ENCODE measurements at places on chromosomes 1 and 21.
A peak's percentile ranks its signal among the peaks of the same experiment; 100 is the strongest.

DNA sequence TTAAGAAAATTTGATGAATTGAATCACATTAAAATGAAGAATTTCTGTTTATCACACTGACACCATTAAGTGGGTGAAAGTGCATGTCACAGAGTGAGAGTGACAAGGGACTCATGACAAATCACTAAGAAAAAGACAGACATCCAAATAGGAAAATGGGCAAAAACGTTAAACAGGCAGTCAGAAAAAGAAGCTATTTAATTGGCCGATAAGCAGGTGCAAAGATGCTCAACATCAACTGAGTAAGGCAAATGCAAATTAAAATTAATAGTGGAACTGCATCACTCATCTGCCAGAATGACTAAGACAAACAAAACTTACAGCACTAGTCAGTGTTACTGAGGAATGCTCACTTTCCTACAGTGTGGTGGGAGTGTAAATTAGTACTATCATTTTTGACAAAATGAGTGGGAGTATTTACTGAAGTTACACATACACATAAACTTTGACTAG is 39.2 kb upstream of the RUNX1 start:
- DNase-seq: no peak

GRCh38 chr1:69862906-69863305 is 295.2 kb downstream of the LRRC7 start:
- DNase-seq: no peak

DNA sequence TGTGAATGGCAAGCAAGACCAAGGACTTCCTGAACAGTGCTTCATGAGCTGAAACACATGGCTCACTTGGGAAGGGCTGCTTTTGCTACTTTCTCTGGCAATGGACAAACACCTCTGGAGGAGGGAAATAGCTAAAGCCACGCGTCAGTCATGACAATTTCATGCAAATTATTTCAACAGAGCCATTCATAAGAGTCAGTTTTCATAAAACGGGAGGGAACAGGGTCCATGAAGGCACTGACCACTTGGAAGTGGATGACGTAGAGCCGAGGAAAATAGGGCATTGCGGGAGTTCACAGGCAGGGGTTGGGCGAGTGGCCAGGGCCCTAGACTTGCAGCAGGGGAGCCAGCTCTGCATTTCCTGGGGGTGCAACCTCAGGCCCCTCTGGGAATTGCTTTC is 43.9 kb downstream of the SDC3 start:
- DNase-seq: no peak

DNA sequence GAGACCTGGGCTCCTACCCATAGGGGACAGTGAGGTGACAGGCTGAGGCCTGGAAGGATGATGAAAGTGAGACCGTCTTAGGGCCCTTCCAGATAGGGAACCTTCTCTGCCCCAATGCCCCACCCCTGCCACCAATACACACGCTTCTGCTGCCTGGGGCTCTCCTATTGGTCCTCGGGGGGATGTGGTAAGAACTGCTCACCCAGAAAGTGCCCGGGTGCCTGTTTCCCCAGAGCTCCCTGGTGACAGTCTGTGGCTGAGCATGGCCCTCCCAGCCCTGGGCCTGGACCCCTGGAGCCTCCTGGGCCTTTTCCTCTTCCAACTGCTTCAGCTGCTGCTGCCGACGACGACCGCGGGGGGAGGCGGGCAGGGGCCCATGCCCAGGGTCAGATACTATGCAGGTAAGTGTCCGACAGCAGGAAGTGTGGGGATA is 948 bp downstream of the SEMA4A start:
- no peak for DNase-seq

- DNase-seq: peak; percentile 86
These were observed 5.4 kb downstream of the PLA2G2E start for GRCh38 chr1:19918057-19918456.

GRCh38 chr1:28494737-28495136 is 11.1 kb upstream of the RCC1 start:
- DNase-seq: no peak

GRCh38 chr1:33392639-33393038 is 38.3 kb downstream of the PHC2 start:
- peak; percentile 92 for DNase-seq

DNA sequence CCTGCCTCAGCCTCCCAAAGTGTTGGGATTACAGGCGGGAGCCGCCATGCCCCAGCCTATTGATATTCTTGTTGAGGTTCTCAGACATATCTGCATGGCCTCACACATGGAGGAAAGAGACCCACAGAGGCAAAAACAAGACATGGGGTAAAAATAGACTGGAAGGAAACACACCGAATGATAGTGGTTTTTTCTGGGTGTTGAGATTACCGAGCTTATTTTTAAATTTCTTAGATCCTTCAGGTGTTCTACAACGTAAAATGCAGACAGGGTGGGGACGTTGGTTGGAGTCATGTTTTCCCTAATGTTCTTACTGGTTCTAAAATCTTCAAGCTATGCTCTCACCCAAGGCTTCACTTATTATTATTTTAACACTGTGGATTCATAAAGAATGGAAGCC is 23.9 kb upstream of the RUNX3 start:
- no peak for DNase-seq

DNA sequence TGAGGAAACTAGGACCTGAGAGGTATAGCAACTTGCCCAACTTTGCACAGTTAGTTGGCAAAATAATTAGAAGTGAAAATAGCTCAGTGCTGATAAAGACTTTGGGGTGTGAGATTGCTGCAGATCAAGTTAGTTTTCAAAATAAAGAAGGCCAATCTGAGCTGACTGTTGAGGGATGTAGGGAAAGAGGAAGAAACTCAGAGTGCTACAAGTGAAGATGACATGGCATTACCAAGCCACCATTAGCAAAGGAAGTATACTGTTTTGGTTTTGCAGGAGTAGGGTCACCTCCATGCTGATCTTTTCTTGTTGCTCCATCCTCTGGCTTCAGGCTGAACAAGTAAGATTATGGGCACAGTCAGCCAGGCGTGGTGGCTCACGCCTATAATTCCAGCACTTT is 78.7 kb upstream of the ADAM30 start:
- no peak for DNase-seq

DNA sequence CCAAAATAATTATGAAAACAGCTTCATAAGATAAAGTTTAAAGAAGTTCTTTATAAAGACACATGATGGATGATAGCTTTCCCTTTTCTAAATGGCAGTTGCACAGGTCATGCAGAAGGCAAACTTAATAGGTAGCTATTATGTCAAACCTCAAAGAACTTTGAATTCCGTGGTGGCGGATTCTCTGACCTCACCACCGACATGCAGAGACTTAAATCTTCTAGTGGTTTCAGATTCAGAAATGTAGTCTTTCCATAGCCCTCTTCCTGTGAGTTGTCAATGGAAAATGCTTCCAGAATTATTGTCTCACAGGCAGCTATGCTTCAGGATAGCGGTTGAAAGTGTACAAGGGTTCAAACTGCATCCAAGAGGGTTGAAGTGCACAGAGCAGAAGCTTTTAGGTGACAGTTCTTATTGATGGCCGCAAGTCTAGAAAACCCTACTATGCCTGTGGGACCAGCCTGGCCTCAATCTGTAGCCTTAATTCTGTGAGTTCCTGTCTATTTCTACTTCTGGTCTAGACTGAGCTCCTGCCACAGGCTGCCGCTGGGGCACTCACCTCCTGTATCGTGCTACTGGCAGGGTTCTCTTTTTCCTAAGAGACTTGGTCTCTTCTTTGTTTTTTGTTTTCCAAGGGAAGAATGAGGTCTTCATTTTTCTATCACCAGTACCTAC is 117.0 kb upstream of the ERRFI1 start:
- no peak for DNase-seq

- DNase-seq: no peak
These were observed 15.4 kb downstream of the ZNHIT6 start for GRCh38 chr1:85692730-85693314.

DNA sequence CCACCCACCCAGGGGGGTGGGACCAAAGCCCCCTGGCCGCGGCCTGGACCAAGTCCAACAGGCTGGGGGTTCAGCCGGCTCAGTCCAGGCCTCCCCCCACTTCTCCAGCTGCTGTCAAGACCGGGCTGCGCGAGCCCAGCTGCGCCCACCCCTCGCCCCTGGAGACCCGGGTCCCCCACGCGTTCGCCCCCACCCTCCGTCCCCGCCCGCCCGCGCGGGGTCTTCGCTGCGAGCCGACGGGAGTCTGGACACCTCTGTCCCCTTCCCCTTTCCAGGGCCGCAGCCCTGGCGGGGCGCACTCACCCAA is 253 bp downstream of the RAP1GAP start:
- no peak for DNase-seq

DNA sequence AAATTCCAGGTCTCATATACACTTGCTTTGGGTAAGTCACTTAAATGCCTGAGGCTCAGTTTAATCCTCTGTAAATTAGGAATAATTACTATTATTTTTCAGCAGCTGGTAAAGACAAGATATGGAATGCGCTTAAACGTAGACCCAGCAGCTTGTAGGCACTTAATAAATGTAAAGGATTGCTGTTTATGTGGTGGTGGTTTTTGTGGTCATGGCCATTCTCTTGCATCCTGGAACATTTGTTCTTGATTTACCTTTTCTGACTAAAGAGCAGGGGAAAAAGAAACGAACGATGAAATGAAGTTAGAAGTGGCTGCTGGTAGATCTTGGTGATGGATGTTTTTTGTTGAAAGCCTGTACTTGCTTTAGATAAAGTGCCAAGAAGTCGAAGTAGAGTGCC is 195.0 kb upstream of the FOXD3 start:
- no peak for DNase-seq

DNA sequence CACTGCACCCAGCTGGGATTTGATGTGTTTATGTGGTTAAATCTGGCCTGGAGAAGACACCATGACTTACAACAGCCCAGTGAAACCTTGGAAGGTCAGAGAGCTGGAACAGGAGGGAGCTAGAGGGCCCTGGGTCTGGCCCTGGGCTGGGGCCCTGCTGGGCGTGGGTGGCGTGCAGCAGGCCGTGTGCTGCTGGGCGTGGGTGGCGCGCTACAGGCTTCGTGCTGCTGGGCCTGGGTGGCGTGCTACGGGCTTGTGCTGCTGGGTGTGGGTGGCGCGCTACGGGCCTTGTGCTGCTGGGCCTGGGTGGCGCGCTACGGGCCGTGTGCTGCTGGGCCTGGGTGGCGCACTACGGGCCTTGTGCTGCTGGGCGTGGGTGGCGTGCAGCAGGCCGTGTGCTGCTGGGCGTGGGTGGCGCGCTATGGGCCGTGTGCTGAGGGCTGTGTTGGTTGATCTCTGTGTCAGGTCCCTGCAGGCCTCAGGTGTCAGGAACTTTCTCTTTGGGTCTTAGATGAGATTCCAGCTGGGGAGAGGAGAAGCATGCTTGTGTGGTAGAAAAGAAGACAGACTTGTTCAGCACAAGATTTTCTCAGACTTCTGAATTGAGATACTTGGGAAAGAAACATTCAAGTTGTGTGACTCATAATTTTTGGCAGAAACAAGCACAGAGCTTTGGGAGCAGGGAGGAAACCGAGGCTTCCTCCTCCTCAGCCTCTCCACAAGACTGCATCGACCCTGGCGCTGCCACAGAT is 66.0 kb downstream of the COL18A1 start:
- no peak for DNase-seq

GRCh38 chr1:222224636-222225315 is 323.1 kb downstream of the HHIPL2 start:
- DNase-seq: no peak

DNA sequence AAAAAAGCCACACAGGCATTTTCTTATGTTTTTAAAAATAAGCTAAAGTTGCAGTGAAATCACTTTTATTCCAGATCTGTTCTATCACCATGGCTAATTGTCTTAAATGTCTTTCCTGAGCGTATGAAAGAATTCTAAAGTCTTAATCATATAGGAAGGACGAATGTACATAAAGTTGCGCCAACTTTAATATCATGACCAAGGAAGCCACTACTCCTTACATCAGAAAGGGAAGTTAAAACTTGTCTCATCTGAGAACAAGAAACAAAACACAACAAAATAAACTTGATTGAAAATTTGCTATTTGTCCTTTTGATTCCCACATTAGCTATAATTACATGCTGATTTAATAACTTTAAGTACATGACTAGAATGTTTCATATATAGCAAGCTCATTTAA is 26.5 kb downstream of the CNIH4 start:
- DNase-seq: no peak

GRCh38 chr1:32893198-32894018 is 7.1 kb downstream of the HPCA start:
- peak; percentile 74 for DNase-seq

GRCh38 chr1:219138747-219139146 is 34.9 kb upstream of the LYPLAL1 start:
- no peak for DNase-seq

DNA sequence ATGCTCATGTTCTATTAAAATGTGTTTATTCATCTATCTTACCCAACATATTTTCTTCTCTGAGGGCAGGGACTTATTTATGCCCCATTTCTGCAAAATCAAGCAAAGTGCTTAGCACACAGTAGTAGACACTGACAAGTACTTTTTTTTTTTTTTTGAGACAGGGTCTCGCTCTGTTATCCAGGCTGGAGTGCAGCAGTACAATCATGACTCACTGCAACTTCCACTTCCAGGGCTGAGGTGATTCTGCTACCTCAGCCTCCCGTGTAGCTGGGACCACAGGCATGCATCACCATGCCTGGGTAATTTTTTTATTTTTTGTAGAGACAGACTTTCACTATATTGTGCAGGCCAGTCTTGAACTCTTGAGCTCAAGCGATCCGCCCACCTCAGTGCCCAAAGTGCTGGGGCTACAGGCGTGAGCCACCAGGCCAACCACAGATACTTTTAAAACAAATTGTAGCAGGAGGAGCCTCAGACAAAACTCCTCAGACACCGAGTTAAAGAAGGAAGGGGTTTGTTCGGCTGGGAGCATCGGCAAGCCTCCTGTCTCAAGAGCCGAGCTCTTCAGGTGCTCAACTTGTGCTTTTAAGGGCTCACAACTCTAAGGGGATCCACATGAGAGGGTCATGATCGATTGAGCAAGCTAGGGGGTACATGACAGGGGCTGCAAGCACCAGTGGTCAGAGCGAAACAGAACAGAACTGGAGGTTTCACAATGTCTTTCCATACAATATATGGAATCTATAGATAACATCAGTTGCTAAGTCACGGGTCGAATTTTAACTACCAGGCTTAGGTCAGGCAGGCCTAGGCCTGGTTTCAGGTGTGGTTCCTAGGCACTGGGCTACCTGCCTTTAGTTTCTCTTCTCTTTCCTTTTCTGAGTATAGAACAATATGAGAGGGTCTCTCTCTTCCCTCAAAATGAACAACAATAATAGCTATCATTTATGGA is 5.7 kb upstream of the TMEM167B start:
- DNase-seq: no peak

DNA sequence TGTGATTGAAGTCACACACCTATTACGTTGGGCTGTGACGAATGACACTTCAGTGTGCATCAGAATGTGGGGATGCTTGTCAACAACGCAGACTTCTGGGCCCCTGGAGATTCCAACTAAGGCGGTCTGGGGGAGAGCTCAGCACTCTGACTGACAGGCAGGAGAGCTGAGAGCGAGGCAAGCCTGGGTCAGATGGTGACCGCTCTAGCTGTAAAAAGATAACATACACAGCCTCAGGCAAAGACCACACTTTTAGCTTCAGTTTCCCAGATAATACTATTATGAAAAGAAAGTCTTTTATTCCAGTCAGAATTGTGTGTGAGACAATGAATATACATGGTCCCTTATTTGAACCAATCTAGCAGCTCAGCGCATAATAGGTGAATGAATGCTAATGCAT is 25.4 kb downstream of the EDARADD start:
- no peak for DNase-seq

Data from NCI-H1417 (cell line).